NCI-H1694 treated with DMSO at 0.1 percent for 48 hours (cell line): ENCODE measurements at places on chromosomes 4 and X.

DNA sequence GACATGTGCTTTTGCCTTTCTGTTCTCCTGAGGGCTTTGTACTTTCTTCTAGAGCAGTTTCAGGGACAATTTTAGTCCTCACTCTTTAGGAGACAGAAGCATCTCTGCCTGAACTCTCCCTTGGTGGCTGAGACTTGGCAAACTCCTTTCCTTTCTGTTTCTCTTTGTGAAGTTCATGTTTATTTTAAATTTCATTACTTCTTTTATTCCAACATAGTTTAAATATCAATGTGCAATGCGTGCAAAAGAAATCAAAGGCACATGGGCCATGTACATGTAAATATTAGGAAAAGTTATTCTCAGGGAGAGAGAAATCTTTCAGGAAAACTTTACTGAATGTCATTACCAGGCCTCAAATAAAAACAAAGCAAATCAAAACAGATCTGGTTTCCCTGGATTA, 177.6 kb downstream of the RNF150 start:
- no peak for DNase-seq

GRCh38 chr4:152525878-152526277, 10.0 kb downstream of the FBXW7 start:
- no peak for DNase-seq

GRCh38 chr4:65973186-65973585, 302.9 kb upstream of the EPHA5 start:
- no peak for DNase-seq

GRCh38 chr4:165754664-165755063, 118.4 kb upstream of the TLL1 start:
- no peak for DNase-seq

DNA sequence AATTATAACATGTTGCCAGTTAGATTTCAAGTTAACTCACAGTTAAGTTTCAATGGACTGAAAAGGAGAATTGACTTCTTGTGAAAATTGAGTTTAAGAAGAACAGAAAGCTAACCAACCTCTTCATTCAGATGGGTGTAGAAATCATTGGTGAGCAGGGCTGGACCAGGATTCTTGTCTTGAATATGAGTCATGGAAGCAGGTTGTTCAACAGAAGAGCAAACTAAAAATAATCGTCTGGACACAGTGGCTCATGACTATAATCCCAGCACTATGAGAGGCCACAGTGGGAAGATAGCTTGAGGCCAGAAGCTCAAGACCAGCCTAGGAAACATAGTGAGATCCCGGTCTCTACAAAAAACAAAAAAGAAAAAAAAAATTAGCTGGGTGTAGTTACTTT, 98.2 kb downstream of the ARSJ start:
- no peak for DNase-seq

DNA sequence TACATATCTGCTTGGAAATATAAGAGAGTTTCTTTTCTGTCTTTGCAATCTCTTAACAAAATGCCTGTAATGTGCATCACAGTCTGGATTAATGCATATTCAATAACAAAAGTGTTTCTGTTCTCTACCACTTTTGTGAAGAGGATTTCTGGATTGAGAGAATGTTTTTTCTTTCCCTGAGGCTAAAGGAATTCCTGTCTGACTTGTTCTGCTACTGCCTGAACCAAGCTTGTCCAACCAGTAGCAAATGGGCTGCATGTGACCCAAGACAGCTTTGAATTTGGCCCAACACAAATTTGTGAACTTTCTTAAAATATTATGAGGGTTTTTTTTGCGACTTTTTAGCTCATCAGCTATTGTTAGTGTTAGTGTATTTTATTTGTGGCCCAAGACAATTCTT, 1133.9 kb downstream of the SH3BGRL start:
- no peak for DNase-seq

GRCh38 chr4:145909281-145909715, 29.3 kb downstream of the ZNF827 start:
- no peak for DNase-seq

DNA sequence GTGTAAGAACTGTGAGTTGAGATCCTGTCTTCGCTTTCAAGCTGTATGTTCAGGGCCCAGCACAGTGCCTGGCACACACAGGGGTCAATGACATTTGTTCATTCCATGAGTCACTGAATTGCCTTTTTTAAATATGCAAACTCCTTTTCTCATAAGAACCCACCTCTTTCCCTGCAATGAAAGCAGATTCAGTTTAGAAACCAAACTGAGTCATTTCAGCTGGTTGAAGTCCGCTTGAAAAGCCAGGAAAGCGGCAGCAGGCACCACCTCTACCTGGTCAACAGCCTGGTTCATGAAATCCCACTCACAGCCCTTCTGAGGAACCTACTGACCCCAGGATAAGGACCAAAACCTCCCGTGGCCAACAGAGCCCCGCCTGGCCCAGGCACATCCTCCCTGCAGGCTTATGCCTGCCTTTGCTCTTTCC, 4.5 kb upstream of the C1QTNF7 start:
- DNase-seq, result no peak

- no peak for DNase-seq
Measured at GRCh38 chr4:83046693-83047473, 11.9 kb downstream of the COPS4 start.

DNA sequence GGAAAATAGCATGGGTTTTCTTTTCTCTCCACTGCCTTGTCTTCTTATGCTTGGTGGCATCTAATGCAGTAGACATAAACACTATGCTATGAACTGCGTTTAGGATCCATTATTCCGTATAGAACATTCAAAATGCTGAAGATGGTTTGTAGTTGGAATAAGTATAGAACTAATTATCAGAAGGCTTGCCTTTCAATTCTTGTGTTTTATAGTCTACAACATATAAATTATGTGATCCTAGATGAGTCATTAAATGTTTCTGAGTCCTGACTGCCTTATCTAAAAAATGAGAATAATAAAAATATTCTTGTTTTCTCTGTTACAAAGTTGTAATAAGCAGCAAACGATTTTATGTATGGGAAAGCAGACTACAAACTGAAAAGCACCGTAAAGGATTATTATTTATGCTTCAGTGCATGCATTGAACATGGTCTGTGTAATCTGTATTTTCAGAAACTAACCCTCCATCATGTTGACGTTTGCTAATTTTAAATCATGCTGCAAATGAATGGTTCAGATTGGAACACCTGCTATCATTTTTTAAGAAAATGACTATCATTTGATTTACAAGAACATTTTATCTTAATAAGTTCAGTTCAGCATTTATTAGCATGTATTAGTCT, 335.9 kb upstream of the AADAT start:
- no peak for DNase-seq

DNA sequence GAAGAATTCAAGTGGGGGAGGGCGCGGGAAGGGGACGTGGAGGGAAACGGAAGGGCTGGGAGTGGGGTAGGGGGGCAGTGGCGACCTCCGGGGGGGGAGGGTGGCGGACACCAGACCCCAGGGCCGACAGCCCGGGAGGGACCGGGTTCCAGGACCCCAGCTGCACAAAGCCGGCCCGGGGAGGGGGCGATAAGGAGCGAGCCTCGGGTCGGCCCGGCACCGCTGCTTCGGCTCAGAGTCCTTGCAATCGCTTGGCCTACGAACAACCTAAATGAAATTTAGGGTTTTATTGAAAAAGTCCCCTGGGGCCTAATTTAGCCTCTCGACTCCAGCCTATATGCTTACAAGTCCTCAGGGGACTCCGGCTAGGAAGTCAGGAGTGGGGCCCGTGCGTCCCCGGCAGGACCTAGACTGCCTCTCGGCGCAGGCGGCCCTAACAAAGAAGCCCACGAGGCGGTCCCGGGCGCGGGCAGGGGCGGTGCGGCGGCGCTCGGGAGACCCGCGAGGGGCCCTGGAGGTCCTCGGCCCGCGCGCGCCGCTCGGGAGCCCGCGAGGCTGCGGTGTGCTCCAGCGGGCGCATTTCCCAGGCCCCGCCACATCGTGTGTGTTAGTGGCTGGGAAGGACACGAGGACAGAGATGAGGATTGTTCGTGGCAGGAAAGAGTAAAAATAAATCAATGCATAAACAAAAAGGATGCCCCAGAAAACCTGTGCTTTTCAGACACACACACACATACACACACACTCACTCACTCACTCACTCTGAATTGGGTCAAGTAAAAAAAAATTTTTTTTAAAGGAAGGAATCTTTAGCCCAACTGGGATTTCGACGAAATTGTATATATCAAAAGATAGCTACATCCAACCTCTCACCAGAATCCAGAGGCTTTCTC, 70.0 kb downstream of the MGST2 start:
- DNase-seq, result no peak

DNA sequence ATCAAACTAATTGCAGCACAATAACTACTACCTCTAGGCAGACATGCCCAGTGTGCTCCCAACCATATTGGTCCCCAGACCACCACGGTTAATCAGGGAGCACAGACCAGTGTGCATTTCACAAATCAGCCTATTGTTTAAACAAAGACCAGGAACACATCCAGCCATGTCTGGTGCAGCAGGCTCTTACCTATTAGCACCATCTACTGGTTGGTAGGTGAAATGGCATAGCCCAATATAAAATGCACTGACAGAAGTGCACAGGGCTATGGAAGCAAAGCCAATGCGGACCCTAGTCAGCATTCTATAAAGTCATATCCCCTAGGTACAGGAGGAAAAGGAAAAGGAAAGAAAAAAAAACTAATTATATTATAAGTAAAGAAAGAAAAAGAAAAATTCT, 15.5 kb upstream of the CYLC1 start:
- DNase-seq, result peak; percentile 13

GRCh38 chr4:145451895-145452294, 29.8 kb upstream of the SMAD1 start:
- DNase-seq, result no peak

- no peak for DNase-seq
Measured at GRCh38 chr4:97593248-97593647, 550.0 kb downstream of the STPG2 start.

DNA sequence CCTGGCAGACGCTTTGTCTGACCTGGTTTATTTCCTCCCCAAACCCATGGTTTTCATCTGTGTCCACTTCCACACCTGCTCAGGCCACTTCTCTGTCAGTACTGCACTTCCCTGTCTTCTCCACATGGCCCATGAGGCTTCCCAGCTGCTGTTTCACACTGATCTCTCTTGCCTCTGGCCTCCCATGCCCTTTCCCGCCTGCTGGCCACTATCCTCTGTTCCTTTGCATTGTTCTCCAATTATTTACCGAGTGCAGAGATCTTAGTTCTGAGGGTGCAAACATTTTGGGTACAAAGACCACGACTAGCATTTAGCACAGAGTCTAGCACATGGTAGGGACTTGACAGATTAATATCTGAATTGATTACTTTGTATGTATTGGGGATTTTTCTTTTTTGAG, 174.8 kb upstream of the NPY2R start:
- no peak for DNase-seq

DNA sequence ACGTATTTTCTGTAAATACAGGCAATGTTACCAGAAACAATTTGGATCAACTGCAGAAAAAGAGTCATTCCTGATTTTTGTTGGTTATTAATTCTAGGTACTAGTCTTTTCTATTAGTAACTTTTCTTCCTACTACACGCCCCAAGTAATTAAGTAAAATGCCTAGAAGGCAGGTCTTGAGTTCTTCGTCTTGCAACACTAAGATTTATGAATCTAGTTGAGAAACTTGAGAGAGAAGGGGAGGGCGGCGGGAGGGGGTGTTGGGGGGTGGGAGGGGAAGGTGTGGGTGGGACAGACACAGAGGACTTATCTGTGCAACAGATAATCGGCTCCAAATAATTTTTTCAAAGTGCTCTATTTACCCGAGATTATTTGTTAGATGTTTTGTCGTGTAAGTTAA, 3.0 kb downstream of the RAP2C start:
- no peak for DNase-seq

- DNase-seq, result no peak
Measured at GRCh38 chrX:131366407-131366806, 77.3 kb upstream of the IGSF1 start.

DNA sequence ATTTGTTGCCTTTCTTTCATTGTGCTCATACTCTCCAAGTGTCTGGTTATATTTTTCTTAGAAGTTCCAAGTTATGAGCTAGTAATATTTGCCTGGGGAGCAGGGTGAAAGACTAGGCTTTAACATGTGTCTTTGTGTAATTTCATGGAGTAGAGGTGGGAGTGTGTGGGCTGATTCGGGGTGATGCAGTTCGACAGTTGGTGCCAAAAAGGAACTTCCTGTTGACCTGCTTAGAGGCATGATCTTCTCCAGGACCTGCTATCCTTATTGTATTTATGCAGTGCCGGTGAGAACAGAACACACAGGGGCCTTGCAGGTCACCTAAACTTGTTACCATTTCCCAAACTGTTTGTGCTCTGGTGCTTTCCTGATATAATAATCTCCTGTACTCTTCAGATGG, 21.2 kb downstream of the USP53 start:
- no peak for DNase-seq

GRCh38 chr4:88177983-88178625, 19.7 kb upstream of the ABCG2 start:
- no peak for DNase-seq

DNA sequence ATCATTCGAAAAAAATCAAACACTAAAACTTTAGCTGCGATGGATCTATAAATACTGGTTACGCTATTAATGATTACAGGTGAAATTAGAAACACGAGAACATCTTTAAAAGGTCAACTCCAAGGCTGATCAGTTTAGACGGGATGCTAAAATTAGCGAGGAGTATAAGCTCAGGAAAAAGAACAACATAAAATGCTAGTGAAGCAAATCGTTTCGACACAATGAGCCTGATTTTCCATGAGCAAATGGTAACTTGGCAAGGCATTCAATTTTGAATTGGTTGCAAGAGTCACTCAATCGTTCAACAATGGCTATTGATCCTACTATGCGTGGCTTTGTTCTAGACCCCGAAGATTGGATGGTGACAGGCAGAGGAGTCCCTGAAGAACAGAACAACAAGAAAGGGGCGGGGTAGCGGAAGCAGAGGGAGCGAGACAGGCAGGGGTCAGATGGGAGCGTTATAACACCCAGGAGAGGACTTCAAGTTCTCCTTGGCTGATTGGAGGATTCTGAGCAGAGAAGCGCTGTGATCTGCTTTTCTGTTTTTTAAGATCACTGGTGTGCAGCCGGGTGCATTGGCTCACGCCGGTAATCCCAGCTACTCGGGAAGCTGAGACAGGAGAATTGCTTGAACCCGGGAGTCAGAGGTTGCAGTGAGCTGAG, 146.5 kb downstream of the RBM47 start:
- DNase-seq, result no peak

DNA sequence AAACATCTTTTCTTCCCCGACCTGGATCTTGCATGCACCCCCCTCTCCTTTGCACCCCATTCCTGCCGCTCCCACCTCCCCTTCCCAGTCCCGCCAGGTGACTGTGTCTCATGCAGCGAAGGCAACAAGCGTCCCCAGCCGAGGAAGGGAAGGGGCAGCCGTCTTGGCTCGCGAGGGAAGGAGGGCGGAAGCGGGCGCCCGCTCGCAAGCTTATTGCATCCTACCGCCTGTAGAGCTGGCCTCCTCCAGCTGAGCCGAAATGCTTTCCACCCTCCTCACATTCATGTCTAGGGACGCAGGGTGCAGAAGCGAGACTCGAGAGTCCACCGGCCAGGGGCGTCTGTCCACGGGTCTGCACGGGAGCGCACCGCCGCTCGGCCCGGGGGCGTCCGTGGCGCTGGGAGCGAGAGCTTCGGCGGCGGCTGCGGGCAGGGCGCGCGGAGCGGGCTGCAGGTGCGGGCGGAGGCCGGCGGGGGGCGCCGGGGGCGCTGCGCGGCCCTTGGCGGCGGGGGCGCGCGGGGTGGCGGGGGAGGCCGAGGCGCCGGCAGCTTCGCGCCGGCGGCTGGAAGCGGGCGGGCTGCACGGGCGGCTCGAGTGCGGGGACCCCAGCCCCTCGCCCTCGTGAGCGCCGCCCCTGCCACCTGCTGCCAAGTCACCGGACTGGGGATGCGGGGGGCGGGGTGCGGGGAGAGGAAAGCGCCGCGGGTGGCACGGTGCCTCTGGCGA, at the start of gene KCNIP4:
TSS of gene KCNIP4 (minus strand) at position 426 of the 726 bp plus-strand sequence.
- no peak for DNase-seq
